CD4-positive, alpha-beta T cell treated with Interleukin-17A for 4 hours (primary cell): ENCODE measurements at places on chromosomes 2 and 18.

GRCh38 chr2:29011418-29012060 is 30.4 kb downstream of the TOGARAM2 start:
- peak; percentile 88 for DNase-seq

DNA sequence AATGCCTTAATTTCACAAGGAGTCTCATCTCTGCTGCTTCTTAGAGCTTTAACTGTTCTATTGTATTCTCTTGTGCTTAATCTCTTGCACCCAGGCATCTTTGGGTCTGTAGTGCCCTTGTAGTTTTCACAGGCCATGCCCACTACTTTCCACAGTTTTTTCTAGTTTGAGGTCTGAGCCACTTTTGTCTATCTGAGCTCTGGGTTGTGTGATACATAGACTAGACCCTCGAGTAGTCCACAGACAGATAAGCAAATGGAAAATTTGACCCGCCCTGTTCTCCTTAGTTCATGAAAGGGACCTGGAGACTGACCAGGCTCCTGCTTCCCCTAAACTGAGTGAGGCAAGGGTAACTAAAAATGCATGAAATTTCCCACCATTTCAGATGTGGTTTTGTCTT is 466.8 kb upstream of the ZEB2 start:
- no peak for DNase-seq

DNA sequence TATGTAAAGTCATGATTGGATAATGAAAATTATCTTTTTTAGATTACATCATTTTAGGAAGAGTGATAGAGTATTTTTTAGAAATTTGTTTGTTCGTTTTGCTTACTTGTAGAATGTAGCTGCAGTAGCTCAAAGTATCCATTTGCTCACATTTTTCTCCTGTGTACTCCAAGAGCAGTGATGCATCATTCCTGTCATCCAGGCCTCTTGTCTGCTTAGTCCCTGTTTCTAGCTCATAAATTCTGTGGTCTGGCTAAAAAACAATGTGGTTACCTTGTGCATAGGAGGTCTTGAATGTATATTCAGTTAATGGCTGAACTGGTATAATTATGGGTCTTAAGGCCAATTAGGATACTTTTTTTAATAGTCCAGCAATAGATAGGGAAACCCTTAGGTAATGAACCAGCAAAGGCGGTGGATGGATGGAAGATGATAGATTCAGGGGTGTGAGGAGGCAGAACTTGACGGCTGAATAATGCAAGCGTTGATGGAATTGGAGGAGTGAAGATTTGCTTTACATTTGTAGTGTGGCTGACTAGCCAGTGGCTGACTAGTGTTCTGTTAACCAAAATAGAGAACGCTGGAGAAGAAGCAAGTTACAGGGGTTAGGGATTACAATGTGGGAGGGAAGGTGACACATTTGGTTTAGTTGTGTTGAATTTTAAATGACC is 145.0 kb downstream of the ZNF407 start:
- DNase-seq, result no peak

GRCh38 chr2:223932816-223933800 is 12.0 kb downstream of the WDFY1 start:
- no peak for DNase-seq

DNA sequence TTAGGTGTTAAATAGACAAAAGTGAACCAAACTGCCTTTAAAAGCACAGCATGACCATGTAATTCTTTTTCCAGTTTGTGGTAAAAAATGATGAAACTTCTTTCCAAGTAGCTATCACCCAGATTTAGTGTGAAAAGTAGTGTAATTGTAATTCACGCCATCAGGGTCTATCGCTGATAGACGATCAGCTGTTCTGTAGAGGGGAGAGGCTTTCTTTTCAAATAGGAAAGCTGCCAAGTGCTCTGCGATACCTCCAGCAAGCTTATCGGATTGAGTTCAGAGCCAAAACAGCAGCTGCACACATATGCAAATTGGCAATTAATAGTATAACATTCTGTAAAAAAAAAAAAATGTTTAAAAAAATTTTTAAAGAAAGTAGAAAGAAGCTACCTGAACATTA is 61.9 kb upstream of the PSMD14 start:
- no peak for DNase-seq

- no peak for DNase-seq
Observed at GRCh38 chr2:12577567-12578253, 139.0 kb upstream of the TRIB2 start.

DNA sequence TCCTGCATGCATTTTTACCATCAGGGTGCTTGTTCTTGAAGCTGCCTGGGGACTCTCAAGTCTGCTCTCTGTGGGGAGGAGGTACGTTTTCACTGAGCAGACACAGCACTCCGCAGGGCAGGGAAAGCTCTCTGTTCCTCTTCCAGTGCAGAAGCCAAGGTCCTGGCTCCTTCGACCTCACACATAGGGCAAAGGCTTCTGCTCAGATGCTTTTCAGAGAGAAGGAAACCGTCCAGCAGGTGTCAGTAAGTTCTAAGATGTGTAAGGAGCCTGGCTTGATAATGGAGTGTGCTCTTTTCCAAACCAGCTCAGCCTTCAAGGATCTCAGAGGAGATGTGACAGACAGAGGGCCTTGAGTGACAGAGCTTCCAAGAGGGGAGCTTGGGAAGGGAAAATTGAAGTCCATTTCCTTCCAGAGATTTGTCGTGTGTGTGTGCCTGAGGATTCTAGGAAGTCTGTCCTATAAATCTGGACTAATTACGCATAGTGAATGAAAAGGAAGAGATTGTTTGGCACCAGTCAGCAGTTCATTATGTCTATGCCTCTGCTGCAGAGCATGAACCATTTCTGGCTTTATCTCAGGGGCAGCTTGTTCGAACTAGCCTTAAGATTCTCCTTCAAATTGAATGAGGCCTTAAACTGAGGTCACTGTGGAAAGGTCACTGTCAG is 67.3 kb upstream of the UPP2 start:
- DNase-seq, result peak; percentile 14

DNA sequence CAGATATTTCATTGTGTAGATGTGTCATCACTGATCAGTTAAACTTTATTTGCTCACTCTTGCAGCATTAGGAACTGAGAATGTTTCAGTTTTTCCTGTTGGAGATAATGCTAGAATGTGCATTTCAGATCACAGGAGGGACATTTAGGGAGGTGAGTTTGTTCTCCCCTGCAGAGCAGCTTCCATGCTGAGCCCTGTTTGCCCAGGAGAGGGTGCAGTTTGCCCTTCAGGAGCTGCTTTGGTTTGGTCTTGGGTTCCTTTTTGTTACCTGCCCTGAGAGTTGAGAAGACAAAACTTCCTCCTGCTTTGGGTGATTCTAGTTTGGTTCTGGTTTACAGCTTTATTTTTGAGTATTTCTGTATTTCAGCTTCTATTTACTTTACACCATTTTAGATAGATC is 49.9 kb downstream of the DGKD start:
- DNase-seq, result peak; percentile 80
